ENCODE measurements at places on chromosomes 6 and 20. TPM values are rescaled to one million over a fixed set of nuclear protein-coding genes. Genes with fewer than 3 reads are reported as not detected.
A peak's percentile ranks its signal among the peaks of the same experiment; 100 is the strongest.

The SLPI gene
- total RNA-seq = not detected

GRCh38 chr20:25461281-25461650, 53.8 kb downstream of the GINS1 start:
- H3K36me3 ChIP-seq = no peaks in the 10 kb centered on the region
- H3K27me3 ChIP-seq = no peaks in the 10 kb centered on the region
- no peaks in the 10 kb centered on the region for H3K4me1 ChIP-seq

- no peaks in the 10 kb centered on the region for H3K4me1 ChIP-seq
- H3K27ac ChIP-seq = no peak overlapping the region
- DNase-seq = no peak
Observed at GRCh38 chr6:150392452-150393220, 23.8 kb downstream of the IYD start.

GRCh38 chr6:118935331-118935668, 341 bp upstream of the MCM9 start:
- H3K36me3 ChIP-seq = peaks cover 31% of the 10 kb centered on the region
- H3K4me1 ChIP-seq = peaks cover 35% of the 10 kb centered on the region
- no peaks in the 10 kb centered on the region for H3K27me3 ChIP-seq
- peak overlapping the region; percentile 81 for H3K27ac ChIP-seq
- no peak for DNase-seq

GRCh38 chr20:49395183-49395582, 87.3 kb downstream of the KCNB1 start:
- no peaks in the 10 kb centered on the region for H3K4me1 ChIP-seq
- DNase-seq = no peak
- no peaks in the 10 kb centered on the region for H3K36me3 ChIP-seq
- H3K4me3 ChIP-seq = no peak overlapping the region
- peaks cover 11% of the 10 kb centered on the region for H3K27me3 ChIP-seq

- H3K27me3 ChIP-seq = no peaks in the 10 kb centered on the region
- no peak overlapping the region for H3K4me3 ChIP-seq
- DNase-seq = no peak
- H3K27ac ChIP-seq = no peak overlapping the region
Observed at GRCh38 chr6:31775184-31775583, 1.9 kb downstream of the VWA7 start.
